Dorsolateral prefrontal cortex (tissue), 122 donors: ENCODE measurements at places on chromosomes 12 and 14.

DNA sequence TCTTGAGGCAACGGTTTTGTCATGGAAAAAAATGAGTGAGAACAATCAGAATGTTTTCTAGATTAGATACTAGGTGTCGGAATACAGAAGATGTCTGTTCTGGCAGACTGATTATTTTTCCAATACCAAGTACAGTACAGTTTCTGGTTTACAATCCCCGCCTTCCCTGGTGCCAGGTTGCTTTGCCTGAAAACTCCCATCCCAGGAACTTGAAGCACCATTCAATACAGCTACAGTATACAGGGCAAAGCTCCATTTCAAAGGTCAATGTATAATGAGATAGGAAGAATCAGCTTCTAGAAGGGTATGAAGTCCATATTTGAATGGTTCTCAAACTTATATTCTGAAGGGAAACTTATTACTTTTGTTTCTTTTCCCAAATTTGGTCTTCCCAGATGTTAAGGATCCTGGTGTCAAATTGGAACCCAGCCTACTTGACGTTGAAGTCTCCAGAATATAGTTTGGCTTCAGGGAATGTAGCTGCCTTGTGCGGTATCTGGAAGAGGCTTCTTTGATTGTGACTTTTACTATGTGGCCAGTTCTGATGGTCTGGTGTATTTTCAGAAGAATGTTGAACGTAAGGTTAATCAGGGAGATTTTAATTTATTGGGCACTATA lies 238.0 kb upstream of the ATP2B1 start:
- no peak for DNase-seq

GRCh38 chr12:103386451-103386850 lies 109.3 kb downstream of the C12orf42 start:
- no peak for DNase-seq

- DNase-seq: no peak
These were observed 44.0 kb downstream of the BCAT1 start for GRCh38 chr12:24904871-24905270.

GRCh38 chr12:68240975-68241374 lies 12.4 kb downstream of the IL22 start:
- no peak for DNase-seq

DNA sequence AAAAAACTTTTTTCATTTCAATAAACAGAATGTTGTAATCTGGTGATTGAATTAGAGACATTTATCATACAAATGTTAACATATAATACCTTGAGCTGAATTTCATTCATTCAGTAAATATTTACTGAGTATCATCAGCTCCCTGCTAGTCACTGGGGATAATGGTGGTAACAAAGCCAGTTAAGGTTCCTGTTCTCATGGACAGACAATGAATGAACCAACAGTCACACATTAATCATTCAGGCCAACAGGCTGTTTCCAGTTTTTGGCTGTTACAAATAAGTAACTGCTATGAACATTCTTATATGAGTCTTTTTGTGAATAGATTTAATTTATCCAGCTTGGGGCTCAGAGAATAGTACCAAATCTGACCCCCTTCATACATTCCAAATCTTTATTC lies 13.5 kb downstream of the EXD2 start:
- DNase-seq: no peak

DNA sequence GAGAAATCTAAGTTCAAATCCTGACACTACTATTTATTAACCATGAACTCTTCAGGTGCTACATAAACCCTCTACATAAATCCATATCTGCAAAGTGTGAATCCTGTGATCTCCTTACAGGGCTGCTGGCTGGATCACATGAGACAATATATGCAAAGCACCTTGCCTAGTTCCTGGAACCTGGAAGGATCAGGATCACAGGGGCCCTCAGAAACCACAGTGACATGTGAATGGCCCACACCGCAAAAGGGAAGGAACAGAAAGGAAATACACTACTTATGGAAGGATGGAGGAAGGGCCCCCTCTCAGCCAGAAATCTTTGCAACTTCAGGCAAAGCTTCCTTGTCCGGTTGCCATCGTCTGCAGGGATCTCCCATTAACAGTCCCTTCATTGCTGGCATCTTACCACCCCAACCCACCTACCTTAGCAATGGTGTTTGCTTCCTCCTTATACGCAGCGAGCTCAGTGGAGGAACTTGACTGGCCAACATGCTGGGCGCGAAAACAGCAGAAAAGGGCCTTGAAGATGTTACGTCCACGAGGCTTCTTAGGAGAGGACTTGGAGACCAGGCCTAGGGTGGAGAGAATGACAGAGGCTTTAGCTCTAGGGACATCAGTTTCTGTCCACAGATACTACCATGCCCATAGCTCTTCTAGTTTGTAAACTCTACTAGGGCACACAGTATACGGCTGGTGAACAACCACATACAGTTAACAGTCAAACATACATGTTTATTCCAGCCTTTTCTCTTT lies 10.7 kb upstream of the AVIL start:
- DNase-seq: no peak

- no peak for DNase-seq
These were observed 45.4 kb downstream of the ATG14 start for GRCh38 chr14:55366271-55366670.

DNA sequence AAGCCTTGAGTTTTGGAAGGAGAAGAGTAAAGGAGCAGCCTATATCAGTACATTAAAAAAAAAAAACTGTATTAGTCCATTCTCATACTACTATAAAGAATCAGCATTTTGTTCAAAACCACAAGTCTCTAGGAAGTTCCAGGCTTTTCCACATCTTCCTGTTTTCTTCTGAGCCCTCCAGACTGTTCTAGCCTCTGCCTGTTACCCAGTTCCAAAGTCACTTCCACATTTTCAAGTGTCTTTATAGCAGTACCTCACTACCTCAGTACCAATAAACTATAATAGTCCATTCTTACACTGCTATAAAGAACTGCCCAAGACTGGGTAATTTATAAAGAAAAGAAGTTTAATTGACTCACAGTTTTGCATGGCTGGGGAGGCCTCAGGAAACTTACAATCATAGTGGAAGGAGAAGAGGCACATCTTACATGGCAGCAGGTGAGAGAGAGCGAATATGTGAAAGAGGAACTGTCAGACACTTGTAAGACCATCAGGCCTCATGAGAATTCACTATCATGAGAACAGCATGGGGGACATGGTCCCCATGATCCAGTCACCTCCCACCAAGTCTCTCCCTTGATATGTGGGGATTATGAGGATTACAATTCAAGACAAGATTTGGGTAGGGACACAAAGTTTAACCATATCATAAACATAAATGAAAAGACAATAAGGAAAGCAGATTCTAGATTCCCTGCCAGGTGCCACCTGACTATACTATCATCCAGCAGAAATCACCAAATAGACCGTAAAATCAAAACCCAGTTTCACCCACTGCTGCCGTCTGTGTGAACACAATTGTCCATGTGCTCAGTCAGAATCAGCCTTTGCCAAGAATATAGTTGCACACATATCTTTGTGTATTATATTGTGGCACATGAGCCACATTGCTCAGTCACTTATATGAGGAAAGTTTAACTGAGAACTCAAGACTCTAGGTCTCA lies 27.8 kb downstream of the TOGARAM1 start:
- DNase-seq: no peak

- DNase-seq: no peak
These were observed 33.4 kb downstream of the TMTC1 start for GRCh38 chr12:29750131-29750927.

DNA sequence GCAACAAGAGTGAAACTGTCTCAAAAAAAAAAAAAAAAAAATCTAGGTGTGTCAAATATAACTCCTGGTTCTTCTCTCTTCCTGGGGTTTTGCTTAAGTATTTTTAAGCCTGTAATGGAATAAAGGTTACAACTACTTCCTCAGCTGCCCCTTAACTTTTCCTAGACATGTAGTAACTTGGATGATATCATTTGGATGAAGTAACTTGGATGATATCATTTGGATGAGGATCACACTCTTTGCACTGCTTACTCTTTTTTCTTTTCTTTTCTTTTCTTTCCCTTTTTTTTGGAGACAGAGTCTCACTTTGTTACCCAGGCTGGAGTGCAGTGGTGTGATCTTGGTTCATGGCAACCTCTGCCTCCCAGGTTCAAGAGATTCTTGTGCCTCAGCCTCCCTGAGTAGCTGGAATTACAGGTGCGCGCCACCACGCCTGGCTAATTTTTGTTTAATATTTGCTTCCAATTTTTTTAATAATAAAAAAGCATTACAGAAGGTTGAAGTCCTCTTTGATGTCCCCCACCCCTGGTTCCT lies 775 bp upstream of the FAM186A start:
- no peak for DNase-seq

- no peak for DNase-seq
These were observed 104.6 kb downstream of the GALC start for GRCh38 chr14:87888136-87888999.

DNA sequence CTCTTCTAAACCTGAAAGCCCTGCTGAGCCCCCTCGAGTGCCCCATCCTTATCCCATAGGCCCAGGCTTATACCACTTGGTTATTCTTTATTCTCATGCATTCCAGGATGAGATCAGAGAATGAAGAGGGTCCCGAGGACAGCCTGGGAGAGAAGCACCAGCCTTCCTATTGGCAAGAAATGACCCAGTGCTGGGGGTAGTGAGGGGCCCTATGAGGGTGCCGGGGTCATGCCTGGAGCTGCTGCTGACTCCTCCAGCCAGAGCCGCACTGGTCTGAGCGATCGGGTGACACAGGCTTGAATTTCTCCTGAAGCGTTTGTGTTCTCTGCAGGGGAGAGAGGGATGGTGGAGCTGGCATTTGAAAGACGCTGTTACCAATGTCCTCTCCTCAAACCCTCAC lies 18.1 kb downstream of the MORN3 start:
- DNase-seq: no peak

GRCh38 chr12:89899651-89900050 lies 191.0 kb upstream of the ATP2B1 start:
- no peak for DNase-seq

DNA sequence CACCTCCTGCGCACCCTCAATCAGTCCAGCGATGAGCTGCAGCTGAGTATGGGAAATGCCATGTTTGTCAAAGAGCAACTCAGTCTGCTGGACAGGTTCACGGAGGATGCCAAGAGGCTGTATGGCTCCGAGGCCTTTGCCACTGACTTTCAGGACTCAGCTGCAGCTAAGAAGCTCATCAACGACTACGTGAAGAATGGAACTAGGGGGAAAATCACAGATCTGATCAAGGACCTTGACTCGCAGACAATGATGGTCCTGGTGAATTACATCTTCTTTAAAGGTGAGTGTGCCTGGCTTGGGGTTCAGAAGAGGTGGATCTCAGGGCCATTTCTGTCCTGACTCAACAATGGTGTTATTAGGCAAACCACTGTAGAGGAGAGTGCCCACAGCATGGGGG lies 2.6 kb downstream of the SERPINA3 start:
- DNase-seq: no peak

- DNase-seq: no peak
These were observed 39.1 kb upstream of the DHRS7 start for GRCh38 chr14:60204104-60204842.

GRCh38 chr14:31947076-31947475 lies 130.0 kb upstream of the ARHGAP5 start:
- DNase-seq: no peak

GRCh38 chr12:52566847-52567291 lies 6.8 kb downstream of the KRT74 start:
- DNase-seq: no peak

- no peak for DNase-seq
These were observed 79.5 kb upstream of the CCDC198 start for GRCh38 chr14:57573173-57573572.

GRCh38 chr14:99352688-99353280 lies 80.8 kb upstream of the BCL11B start:
- no peak for DNase-seq

DNA sequence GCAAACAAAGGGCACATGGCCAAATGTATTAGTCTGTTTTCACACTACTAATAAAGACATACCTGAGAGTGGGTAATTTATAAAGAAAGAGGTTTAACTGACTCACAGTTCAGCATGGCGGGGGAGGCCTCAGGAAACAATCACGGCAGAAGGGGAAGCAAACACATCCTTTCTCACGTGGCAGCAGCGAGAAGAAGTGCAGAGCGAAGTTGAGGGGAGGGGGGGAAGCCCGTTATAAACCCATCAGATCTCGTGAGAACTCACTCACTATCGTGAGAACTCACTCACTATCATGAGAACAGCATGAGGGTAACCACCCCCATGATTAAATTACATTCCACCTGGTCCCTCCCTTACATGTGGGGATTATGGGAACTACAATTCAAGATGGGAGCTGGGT lies 66.1 kb downstream of the ST8SIA1 start:
- DNase-seq: no peak

GRCh38 chr12:58435647-58436046 lies 484.7 kb downstream of the LRIG3 start:
- DNase-seq: no peak

DNA sequence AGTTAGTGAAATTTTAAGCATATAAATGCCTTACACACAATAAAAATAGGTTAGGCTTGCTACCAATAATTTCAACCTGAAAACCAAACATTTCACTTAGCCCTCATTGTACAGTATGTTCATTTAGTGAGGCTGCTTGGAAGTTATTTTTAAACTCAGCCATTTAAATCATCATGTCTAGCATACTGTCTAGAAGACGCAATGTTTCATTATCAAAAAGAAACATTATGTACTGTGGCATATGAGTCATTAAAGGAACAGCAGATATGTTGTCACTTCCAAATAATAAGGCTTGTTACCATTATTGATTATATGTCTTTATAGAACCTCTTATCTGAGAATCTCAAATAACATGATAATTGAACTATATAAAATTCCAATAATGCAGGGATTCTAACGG lies 304.7 kb downstream of the RMST start:
- DNase-seq: no peak

DNA sequence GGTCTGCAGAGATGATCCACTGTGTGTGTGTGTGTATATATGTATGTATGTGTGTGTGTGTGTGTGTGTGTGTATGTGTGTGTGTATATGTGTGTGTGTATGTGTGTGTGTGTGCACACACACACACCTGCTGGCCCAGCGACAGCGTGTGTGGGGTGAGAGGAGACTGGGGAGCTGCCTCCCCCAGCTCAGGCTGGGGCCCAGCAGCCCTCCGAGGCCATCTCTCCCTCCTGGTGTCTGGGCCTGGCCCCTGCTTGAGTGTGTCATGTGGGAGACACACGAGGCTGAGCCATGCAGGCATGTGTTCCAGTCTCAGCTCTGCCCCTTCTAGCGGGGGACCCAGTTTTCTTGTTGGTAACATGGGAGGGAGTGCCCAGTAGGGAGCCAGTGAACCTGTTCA lies 10.0 kb upstream of the TNFAIP2 start:
- no peak for DNase-seq

- DNase-seq: no peak
These were observed 75.5 kb downstream of the ACADS start for GRCh38 chr12:120801146-120801545.

GRCh38 chr12:128083132-128083729 lies 183.7 kb upstream of the TMEM132C start:
- no peak for DNase-seq

DNA sequence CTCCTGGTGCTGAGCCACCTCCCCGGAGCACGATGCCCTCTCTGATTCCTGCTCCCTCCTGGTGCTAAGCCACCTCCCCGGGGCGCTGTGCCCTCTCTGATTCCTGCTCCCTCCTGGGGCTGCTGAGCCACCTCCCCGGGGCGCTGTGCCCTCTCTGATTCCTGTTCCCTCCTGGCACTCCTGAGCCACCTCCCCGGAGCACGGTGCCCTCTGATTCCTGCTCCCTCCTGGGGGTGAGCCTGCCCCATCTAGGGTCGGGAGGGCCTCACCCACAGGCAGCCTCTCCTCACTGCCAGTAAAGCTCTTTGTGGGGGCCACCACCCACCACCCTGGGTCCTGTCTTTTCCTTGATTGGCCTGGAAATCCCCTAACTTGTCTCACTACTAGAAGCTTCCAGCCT lies 327.6 kb upstream of the SFSWAP start:
- DNase-seq: no peak

GRCh38 chr12:131833896-131834641 lies 5.9 kb downstream of the MMP17 start:
- peak; percentile 65 for DNase-seq

- peak; percentile 72 for DNase-seq
These were observed 60.4 kb downstream of the PRMT8 start for GRCh38 chr12:3551386-3551785.
